ENCODE measurements at places on chromosomes 11 and 22.

DNA sequence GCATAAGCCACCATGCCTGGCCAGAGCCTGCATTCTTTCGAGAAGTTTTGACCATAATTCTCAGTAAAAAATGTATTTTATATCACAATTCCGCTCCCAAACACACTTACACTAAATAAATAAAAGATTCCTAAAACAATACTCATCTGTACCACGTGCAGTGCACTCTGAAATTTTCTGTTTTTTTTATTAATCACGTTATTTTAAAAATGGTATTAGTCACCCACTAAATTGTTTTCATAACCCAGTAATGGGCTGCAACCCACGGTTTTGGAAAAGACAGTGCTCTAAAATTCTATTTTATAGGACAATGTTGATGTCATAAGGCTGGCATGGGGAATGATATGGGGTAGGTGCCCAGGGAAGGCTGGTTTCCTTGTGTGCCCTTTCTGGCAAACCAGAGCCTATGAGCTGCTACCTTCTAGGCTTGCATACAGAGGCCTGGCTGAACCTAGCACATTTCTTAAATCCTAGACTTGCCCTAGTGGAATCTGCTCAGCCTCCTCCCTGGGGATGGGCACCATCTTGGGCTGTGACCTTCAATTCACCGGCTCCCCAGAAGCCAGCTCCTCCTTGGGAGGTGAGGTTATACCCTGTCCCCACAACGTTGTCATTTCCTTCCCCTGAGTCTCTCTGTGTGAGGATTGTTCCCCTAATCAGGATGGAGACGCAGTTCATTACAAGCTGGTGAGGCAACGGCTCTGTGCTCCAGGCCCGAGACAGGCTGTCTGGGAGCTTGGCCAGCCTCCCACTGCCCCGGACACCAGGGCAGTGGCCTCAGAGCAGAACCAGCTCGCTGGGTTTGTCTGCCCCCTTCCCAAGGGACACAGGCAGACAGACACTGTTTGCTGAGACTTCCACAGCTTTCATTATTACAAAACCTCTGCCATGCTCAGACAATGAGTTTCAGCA lies 116.5 kb upstream of the NAV2 start:
- peak; percentile 68 for DNase-seq

- DNase-seq = no peak
Observed at GRCh38 chr22:36544107-36544620, 15.2 kb upstream of the EIF3D start.

DNA sequence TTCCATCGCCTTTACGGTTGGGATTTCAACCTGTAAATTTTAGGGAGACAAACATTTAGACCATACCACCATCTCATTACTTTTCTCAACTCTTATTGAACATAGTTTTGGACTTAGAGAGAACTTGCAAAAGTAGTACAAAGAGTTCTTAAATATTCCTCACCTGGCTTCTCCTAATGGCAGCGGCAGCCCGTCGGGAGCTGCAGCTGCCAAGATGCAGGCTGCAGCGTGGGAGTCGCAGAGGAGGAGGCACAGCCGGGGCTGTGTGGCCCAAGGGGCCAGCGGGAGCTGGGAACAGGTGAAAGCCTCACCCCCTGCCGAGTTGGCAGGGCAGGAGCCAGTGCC lies 23.1 kb upstream of the RNASEH2C start:
- DNase-seq = no peak

GRCh38 chr11:10522276-10522675 lies 18.7 kb downstream of the RNF141 start:
- no peak for DNase-seq

DNA sequence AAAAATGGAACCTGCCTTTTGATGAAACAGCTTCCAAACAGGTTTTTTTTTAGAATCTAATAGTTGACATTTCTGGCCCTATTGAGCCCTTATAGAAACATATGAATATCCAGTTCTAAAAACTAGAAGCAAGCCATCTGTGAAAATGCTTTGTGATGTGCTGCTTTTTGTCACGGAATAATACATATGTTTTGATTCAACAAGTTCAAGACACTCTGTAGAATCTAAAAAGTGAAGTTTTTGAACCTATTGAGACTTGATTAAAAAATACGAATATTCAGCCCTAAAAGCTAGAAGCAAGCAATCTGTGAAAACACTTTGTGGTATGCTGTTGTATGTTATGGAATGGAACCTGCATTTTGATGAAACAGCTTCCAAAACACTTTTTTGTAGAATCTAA lies 106.7 kb upstream of the VPREB1 start:
- DNase-seq = no peak

DNA sequence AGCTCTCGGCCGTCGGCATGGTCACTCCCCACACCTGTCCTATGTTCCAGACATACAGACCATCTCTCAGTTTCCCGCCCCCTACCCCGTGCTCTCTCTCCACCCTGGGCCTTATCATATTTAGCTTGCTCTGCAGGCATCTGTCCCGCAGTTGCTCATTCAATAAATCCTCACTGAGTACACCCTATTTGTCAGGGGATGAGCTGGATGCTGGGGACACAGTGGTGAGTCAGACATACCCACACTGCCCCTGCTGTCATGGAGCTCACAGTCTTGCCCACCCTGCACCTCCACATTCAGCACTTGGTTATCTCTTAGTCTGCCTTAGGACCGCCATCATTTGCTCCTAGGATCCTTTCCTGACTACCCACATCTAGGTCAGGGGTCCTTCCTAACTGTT lies 313.8 kb downstream of the LARGE1 start:
- no peak for DNase-seq

DNA sequence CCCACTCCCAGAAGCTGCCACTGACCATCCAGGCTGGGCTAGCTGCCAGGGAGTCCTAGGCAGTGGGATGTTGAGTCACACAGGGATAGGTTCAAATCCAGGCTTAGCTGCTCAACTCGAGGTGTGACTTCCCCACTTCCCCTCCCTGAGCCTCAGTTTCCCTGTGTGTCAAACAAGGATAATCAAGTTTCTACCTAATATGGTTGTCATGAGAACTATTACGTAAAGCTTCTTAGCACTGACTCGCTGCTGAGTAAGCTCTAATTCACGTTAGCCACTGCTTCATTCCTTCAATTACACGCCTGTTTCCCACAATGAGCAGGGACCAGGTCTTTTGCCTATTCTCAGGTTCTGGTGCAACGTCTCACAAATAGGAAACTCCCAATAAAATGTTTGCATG lies 67.7 kb downstream of the SEZ6L start:
- DNase-seq = no peak

DNA sequence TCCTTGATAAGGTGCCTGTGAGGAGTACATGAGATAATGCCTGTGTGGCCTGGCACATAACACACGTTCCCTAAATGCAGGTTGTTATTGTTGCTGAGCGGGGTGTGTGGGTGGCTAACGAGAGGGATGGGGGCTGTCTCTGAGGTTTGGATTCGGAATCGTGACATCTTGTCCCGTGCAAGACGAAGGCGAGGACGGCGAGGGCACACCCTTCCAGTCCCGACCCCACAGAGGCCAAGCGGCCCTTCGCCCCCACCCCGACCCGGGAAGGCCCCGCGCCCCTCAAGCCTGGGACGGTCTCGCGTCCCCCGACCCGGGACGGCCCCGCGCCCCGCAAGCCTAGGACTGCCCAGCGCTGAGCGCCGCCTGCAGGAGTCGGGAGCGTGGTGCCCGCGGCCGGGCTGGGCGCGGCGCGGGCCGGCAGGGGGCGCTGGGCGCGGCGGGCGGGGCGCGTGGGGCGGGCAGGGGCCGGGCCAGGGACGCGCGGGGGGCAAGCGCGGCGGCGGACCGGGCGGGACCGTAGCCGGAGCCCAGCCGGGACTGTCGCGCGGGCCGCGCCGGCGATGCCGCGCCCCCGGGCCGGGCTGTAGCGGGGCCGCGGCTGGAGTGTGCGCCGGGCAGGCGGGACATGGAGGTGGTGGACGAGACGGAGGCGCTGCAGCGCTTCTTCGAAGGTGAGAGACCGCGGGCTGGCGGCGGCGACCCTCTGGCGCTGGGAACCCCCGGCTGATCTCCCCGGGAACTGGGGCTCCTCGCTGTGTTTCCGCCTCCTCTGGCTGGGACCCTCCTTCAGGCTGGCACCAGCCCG lies at the start of gene MYRF:
Gene MYRF (plus strand): TSS at position 520 of the 808 bp plus-strand sequence. CDS start 109 bp downstream, at position 629.
- peak; percentile 43 for DNase-seq

DNA sequence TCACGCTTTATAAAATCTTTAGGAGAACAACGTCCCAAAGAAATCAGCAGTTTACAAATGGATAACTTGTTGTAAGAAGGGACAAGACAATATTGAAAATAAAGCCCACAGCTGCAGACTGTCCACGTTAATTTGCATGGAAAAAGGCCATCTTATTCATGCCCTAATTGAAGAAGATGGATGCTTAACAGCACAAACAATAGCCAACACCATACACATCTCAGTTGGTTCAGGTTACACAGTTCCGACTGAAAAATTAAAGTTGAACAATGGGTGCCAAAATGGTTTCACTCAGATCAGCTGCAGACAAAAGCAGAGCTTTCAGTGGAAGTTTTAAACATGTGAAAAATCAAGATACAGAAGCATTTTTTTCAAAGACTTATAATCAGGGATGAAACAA lies 314.2 kb downstream of the RAB38 start:
- DNase-seq = no peak

DNA sequence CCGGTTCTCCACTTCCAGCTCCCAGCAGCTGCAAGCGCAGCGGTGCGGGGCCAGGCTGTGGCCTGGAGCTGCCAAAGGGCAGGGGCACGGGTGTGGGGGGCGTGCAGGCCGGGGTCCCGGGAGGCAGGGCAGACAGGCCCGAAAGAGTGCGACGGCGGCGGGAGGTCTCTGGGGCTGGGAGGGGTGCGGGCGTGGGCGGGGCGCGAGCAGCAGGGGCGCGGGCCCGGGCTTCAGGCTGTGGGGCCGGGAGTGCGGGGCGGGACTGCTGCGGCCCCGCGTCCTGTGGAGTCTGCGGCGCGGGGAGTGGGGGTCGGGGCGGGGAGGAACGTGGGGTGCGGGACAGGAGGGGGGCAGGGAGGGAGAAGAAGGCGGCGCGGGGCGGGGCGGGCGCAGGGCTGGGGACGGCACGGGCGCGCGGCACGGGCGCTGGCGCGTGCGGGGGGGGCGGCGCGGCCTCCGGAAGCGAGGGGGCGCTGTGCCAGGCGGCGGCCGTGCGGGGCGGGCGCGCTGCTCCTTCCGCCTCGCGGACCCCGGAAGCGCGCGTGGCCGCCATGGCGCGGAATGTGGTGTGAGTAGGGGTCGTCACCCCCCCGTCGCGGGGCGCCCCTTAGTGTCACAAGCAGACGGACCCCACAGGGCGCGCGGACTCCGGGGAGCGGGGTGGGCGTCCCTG lies at the start of gene MRPL23:
Gene MRPL23 (plus strand): TSS at position 521 of the 673 bp plus-strand sequence. CDS start 31 bp downstream, at position 552.
- DNase-seq = no peak

GRCh38 chr11:131430473-131431208 lies 60.2 kb downstream of the NTM start:
- no peak for DNase-seq

GRCh38 chr22:30221121-30221992 lies 25.2 kb downstream of the LIF start:
- DNase-seq = no peak

- peak; percentile 89 for DNase-seq
Observed at GRCh38 chr11:120413480-120413879, 77.3 kb downstream of the ARHGEF12 start.

DNA sequence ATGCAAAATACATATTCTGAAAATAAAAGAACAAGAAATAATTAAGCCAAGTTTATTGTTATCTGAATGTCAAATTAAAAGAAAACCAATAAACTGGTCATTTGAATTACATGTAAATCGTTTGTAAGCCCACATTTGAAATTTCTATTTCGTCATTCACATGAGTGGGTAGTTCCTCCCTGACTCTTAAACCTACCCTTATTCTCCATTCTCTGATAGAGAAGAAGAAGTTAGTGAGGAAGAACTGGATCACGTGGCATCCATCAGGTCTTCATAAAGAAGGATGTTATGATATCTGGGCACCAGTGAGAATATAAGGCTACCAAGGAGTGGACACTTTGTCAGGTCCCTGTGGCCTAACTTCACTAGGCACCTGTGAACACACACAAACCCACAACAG lies 328.1 kb downstream of the OPCML start:
- DNase-seq = no peak

- DNase-seq = no peak
Observed at GRCh38 chr22:17410576-17410975, 41.3 kb downstream of the CECR2 start.

DNA sequence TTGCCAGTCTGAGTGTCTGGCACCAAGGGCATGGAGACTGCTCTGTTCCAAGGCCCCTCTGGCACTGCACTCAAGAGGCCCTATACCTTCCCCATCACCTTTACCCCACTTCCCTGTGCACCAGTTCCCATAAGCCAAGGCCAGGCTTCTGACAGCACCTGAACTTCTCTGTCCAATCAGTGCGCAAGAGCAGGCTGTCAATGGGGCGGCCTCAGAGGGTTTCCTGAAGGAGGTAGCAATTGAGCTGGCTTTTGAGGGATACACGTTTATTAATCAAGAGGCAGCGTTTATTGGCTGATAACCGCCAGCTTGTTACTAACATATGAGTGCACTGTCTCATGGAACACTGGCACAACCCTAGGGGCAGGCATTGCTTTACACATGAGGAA lies 2.1 kb downstream of the SH3BP1 start:
- no peak for DNase-seq

- DNase-seq = peak; percentile 10
Observed at GRCh38 chr22:29266564-29267461, 968 bp downstream of the RHBDD3 start.

DNA sequence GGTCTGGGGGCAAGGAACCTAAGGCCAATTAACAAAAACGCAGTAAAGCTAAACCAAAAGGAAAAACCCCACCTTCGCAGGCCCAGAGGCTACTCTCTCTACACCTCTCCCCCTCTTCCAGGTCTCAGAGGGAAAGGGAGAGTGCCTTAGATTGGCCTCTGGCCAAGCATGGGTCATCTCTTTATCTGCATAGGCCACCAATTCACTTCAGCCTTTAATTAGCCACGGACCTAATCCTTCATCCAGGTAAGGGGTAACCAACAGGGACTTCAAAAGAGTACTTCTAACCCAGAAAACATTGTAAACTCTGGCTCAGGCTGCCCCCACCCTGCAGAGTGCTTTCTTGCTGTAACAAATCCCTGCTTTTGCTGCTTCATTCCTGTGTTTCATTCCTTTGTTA lies 9.4 kb downstream of the VSTM5 start:
- no peak for DNase-seq

DNA sequence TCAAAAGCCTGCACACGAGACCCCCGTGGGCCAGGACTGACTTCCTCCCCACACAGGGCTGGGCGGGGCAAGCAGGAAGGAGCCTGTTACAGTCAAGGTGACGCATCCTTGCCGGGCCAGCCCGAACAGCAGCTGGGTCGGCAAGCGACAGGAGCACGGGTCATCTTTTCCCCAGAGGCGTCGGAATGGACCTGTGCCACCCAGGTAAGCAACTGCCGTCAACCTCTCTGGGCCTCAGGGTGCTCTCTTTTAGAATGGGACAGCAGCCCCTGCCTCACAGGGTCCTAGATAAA lies at the start of gene CYTH4:
Gene CYTH4 (plus strand): TSS at position 124 of the 293 bp plus-strand sequence. CDS start 62 bp downstream, at position 186.
- DNase-seq = no peak

- DNase-seq = peak; percentile 97
Observed at GRCh38 chr11:100876815-100877520, 189.9 kb downstream of the ARHGAP42 start.

Measured in fibroblast of villous mesenchyme (primary cell).